ENCODE measurements at places on chromosomes 16 and 17.

- no peak overlapping the region for H3K27ac ChIP-seq
- H3K36me3 ChIP-seq = no peaks in the 10 kb centered on the region
- H3K27me3 ChIP-seq = no peaks in the 10 kb centered on the region
- no peak overlapping the region for H3K4me3 ChIP-seq
- no peaks in the 10 kb centered on the region for H3K4me1 ChIP-seq
Measured at GRCh38 chr17:7971651-7972050, 30.8 kb upstream of the GUCY2D start.

DNA sequence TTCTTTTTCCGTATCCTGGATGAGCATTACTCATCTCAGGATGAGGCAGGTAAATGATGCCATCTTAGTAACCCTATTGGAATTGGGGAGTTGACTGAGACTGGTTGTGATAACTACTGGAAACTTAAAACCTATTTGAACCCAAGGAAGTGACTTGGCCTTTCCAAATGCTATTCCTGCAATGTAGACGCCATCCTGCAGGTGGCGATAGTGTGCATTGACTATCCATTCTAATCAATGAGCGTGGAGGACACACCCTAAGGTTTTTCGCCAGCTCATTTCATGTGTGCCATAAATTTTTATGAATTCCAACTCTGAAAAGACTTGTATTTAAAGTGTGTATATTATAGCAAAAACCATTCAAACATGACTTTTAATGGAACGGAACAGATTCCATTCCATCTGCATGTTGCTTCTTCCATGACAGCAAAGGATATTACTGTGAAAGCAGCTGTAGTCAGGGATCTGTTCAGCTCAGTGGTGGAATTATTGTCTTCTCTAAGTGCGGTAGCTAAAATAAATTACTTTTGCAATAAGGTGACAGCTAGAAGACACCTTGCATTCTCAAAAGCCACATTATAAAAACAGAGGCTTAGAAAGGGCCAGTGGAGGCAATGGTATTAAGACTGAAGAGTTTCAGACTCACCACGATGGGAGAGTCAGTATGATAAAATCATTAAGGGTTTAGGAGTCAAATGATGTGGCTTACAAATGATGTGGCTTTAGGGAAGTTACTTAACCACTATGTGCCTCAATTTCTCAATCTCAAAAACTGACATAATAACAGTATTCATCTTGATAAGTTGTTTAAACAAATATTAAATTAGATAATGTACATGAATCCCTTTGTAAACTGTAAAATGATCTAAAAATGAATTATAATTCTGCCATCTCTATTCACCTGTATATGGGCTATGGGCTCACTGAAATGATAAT is 55.5 kb downstream of the SYT17 start:
- H3K27ac ChIP-seq = no peak overlapping the region
- no peaks in the 10 kb centered on the region for H3K4me1 ChIP-seq
- no peak for DNase-seq
- no peak overlapping the region for H3K4me3 ChIP-seq

DNA sequence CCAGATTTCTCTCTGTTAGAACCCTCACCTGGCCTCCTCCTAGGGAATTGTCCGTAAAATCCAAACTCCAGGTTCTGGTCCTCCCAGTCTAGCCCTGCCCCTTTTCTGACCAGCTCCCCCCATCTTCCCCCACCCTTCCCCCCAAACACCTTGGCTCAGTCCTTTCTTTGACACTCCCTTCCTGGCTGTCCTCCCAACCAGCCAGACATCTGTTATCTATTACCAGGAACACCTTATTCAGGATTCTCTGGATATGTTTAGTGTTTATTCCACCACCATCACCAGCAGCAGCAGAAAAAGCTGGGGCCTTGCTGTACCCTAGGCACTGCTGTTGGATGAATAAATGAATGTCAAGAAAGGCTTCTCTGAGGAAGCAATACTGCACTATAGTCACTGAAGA is 4.0 kb upstream of the CMTM3 start:
- no peaks in the 10 kb centered on the region for H3K36me3 ChIP-seq
- H3K4me3 ChIP-seq = no peak overlapping the region
- H3K27ac ChIP-seq = no peak overlapping the region
- DNase-seq = no peak
- H3K4me1 ChIP-seq = no peaks in the 10 kb centered on the region

DNA sequence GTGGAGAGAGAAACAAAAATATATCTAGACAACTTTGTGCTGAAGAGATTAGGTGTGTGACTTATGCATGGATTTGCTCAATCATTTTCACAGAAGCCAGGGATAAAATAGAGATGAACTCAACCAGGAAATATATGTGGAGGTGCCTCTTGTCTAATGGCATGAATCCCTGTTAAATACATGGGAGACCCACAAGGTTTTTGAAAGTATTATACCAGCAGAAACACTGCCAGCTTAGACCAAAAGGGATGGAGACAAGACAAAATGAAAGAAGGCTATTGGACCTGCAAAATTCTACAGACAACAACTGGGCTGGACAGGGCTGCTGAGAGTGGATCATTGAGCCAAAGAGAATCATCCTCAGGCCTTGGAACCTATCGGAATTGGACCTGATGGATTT is 51.0 kb downstream of the MMP15 start:
- H3K4me1 ChIP-seq = no peaks in the 10 kb centered on the region
- no peaks in the 10 kb centered on the region for H3K27me3 ChIP-seq
- no peak overlapping the region for H3K4me3 ChIP-seq
- no peak for DNase-seq
- H3K36me3 ChIP-seq = no peaks in the 10 kb centered on the region

DNA sequence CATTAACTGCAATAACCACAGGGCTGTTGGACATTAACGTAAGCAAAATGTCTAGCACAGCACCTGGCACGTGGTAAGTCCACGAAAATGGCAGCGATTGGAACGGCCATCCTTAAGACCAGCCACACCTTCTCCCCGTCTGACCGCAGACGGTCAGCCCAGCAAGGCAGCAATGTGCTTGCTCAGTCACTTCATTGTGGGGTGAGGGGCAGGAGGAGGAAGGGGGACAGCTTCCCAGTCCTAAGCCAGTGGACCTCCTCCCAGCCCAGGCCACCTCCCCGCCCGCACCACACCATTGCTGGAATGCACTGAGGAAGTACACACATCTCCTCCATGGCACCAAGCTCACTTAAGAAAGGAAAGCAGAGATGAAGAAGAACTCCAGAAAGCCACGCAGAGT is 8.6 kb upstream of the MYLK3 start:
- H3K4me3 ChIP-seq = no peak overlapping the region
- DNase-seq = no peak
- H3K27me3 ChIP-seq = peaks cover 2% of the 10 kb centered on the region
- no peak overlapping the region for H3K27ac ChIP-seq
- H3K36me3 ChIP-seq = no peaks in the 10 kb centered on the region

- no peak for DNase-seq
- H3K4me3 ChIP-seq = no peak overlapping the region
- H3K36me3 ChIP-seq = peaks cover 3% of the 10 kb centered on the region
- H3K27me3 ChIP-seq = no peaks in the 10 kb centered on the region
Measured at GRCh38 chr17:4313221-4314114, 49.7 kb upstream of the ANKFY1 start.

Measured in RWPE2 (cell line).